ENCODE measurements at places on chromosomes 1 and 21.

DNA sequence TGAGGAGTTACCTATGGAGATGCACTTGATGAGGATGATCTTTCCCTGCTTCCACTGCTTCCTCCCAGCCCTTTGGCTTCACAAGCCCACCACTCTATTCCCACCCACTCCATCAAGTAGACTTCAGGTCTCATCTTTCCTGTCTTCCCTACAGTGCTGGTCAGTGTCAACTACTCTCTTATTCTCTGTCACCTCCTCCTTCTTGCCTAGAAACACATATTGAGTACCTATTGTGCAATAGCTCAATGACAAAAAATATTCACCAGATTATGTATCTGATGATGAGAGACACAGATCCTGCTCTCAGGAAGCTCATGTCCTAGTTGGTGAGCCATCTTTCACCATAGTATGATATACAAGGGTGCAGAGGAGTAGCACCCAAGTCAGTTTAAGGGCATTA, 82.2 kb upstream of the NFASC start:
- DNase-seq, result no peak

GRCh38 chr21:22374218-22374969, 1376.2 kb downstream of the NCAM2 start:
- DNase-seq, result no peak

- no peak for DNase-seq
Observed at GRCh38 chr1:78790174-78790573, 140.5 kb downstream of the IFI44 start.

DNA sequence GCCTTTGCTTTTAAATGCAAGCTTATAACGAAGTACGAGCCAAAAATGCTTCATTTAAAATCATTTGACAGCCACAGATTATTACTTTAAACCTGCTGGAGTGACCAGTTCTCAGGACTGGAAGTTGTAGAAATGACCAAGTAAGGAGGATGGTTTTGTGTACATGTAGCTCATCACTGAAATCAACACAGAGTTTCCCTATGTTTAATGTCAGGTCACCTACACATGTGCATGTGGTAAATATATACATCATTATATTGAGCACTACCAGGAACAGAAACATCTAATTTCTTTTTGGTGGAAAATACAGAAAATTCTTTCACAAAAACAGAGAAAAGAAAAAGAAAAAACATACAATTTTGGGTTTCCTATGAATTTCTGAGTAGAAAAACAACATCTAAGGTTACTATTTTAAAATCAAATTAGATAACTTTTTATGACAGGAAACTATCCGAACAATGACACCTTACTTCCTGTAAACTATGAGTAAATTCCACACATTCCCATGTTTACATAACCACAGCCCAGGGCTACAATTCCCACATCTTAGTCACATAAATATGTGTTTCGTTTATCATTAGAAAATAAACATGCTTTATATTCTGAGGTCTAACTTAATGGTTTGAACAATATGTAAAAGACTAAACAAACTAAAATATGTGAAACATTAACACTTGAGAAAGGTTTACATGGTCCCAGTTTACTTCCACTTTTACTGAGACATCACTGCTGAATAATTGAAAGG, 73.6 kb downstream of the ZNF281 start:
- no peak for DNase-seq

DNA sequence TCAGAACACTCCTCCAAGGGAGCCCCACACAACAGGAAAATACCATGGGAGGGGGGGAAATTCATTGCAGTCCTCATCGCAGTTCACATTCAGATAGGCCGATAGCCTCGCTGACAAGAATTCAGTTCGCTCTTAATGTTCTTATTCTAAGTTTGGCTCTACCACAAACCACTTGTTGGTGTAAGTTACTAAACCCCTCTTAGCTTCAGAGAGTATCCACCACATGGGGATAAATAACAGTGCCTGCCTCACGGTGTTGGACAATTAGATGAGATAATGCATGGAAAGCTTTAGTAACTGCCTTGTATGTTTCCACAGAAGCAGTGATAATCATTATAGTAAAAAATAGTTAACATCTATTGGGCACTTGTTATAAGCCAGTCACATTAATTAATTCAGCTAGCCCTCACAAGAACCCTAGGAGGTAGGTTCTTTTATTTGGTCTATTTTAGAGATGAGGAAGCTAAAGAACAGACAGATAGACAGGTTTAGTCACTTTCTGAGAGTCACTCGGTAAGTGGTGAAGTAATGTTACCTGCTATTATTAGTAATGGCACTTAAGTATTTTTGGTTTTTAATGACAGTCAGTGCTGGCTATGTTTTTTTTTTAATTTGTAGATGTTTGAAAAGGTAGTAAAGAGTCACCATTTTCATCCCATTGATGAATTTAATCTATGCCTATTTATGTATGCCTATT, 10.1 kb downstream of the VAV3 start:
- no peak for DNase-seq

DNA sequence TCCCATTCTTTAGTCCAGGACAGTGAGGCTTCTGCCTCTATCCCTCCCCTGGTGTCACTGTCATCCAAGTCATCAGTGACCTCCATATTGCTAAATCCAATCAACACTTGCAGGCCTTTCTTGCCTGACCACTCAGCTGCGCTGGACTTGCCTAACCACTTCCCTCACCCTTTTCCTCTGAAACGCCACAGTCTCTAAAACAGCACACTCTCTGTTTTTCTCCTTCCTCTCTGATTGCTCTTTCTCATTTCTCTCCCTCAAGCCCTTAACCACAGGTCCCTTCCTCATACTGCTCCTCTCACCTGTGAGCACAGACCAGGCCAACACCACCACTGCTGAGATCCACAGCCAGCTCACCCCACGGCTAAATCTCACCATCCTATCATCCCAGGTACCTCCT, 17.5 kb downstream of the TAL1 start:
- DNase-seq, result no peak

- peak; percentile 60 for DNase-seq
Observed at GRCh38 chr1:15764269-15764764, 5.7 kb downstream of the FBLIM1 start.

DNA sequence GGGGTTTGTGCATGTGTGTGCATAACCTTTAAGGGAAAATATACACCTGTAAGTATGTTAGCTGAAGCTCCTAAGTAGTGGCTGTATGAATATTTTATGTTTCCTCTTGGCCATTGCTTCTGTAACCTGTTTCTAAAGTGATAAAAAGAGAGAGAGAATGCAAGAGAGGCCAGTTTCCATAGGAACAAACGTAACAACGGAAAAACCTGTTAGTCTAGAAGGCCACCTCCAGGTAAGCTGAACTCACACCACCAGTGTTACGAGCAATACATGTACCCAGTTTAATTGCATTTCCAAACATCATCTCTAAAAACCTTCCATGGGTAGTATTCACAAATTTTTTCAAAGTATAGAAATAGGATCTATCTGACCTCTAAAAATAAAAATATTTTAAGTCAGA, 63.1 kb downstream of the PLPPR4 start:
- DNase-seq, result peak; percentile 54

DNA sequence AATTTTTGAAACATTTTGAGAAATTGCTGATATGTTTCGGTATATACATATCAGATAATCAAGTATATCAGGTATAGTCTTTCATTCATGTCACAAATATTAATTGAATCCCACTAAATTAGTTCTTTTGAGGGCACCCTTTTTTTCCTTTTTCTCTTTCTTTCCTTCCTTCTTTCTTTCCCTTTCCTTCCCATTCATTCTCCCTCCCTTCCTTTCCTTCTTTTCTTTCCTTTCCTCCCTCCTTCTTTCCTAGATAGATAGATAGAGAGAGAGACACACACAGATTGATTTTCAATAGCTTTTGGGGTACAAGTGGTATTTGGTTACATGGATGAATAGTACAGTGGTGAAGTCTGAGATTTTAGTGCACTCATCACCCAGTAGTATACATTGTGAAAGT, 5.7 kb downstream of the NSL1 start:
- DNase-seq, result no peak

- DNase-seq, result no peak
Observed at GRCh38 chr1:218809625-218810024, 364.1 kb upstream of the LYPLAL1 start.

DNA sequence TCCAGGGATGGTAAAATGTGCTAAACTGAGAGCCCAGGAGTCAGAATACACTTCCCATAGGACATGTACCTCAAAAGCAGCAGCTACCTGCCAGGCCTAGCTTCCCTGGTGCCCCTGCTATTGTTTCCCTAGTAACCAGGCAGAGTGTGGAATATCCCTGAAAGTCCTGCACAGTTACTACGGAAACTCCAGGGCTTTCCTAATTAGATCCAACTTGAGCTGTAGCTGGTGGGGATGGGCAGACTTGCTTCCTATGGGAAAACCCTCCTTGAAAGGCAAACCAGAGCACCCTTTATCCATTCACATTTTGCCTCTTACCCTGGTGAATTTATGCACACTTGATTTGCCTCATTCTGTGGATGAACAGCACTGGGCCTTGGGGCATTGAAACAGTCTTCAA, 559.9 kb upstream of the PBX1 start:
- DNase-seq, result no peak

DNA sequence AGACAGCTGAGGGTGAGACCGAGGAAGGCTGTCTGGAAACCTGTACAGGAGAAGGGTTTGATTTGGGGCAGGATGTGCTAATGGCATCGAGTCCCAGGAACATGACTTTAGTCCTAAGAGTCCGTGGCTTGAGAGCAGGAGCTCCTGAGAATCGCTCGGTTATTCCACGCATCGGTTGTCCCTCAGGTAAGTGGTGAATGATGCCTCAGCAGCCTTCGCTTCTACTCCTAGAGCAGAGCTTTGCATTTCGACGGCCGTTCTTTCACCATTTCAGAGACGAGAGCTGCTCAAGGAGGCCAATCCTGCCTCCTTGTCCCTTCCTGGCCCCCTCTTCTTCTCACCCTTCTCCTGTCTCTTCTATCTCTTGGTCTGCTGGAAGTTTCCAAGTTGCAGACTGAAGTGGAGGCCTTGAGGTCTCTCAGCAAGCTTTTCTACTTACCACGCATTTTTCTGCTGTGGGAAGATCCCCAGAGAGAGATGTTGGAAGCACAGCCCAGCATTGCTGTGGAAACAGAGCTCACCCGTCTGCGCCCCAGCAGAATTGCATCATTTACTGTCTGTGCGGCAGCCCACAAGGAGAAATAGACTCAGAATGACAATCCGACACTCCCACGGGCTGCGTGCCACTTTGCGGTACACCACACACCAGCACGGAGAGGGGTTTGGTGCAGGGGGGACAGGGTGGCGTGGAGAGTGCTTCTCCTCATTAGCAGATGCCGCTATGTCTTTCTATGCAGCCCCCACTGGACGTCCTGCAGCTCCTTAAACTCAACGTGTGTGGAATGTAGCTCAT, 270.7 kb upstream of the C1orf174 start:
- no peak for DNase-seq

GRCh38 chr1:235054466-235054865, 74.2 kb downstream of the TOMM20 start:
- no peak for DNase-seq

DNA sequence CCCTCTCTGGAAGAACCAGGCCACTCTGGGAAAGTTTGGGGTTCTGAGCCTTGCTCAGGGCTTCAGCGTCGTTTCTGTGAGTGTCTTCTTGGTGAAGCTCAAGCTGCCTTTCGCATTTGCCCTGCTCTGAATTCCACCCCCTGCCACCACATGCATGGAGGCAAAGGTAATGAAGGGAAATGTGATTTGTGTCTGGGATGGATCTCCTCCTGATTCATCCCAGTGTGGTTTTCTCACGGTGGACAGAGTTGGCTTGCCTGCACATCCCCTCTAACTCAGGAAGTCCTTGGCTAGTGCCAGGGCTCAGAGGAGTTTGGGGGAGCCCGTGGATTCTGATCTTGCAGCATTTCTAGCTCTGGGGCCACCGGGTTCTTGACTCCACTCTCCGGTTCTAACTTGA, 173.6 kb upstream of the RAB4A start:
- no peak for DNase-seq

DNA sequence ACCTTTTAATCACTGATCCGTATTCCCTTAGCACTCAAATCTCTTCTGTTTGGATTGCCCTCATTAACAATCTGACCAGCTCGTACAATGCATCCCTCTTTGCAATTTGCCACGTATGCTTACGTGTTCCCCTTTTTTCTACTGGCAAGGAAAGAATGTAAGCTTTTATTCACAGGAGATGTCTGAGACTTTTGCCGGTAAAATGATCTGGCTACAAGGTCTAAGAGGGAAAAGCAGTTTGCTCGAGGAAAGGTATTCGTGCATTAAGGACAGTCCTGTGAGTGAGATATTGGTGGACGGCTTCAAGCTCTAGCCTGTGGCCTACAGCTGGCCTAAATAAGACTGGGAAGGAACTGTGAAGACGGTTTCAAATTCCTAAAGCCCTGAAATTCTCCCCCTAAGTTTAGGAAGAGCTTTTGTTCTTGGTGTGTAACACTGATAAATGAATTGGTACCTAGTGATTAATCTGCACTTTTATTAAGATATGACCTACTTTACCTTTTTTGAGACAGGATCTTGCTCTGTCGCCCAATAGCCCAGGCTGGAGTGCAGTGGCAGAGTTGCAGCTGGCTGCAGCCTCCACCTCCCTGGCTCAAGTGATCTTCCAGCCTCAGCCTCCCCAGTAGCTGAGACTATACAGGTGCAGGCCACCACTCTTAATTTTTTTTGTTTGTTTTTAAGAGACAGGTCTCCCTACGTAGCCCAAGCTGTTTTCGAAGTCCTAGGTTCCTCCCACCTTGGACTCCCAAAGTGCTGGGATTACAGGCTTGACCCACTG, 895 bp upstream of the UBR4 start:
- no peak for DNase-seq

DNA sequence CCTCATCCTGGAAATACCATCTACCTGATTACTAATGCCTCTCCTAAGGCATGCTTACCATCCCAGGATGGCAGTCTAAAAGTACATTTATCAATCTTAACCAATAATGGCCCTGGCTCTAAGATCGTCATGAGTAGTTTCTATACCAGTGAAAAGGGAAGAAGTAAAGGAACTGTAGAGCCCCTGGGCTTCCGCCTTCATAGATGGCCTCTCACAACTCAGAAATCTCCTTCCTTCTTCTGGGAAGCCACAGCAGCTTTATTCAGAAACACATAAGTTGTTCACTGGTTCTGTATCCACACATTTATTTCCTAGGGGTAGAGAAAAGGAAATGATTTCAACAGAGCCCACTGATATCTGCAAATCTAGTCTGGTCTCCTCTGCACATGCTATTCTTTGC, 41.0 kb upstream of the CD5L start:
- no peak for DNase-seq

DNA sequence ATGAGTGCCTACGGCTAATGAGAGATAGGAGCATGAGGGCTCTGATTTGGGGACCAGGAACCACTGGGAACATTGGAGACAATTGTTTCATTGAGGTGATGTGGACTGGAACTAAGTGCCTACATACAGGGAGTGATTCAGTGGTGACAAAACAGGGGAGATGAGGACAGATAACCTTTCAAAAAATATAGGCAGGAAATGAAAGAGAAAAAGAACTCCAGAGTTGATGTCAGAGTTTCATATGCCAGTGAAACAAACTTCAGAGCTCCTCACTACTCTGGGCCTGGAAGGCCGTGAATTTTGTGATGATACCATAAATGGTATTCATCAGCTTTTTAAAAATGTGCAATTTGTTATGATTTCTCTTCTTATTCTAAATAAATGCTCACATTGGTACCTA, 39.3 kb downstream of the FASLG start:
- DNase-seq, result no peak

Measured in NCI-H510A treated with DMSO at 0.1 percent for 48 hours (cell line).